Kidney epithelial cell (primary cell): ENCODE measurements at places on chromosomes 1 and 21. TPM values are rescaled to one million over a fixed set of nuclear protein-coding genes. Genes with fewer than 3 reads are reported as not detected.

Gene TNFSF18
- total RNA-seq: not detected in 2 replicates

Gene GJA8
- not detected in 2 replicates for total RNA-seq

Gene RIIAD1
- total RNA-seq: not detected in 2 replicates

Gene GREM2
- total RNA-seq: 0.04 and 0.14 TPM in 2 replicates

Gene RNU1-1
- under 0.01 TPM in 2 replicates for total RNA-seq

Gene AJAP1
- 0.67 and 1.1 TPM in 2 replicates for total RNA-seq

Gene RGS5
- total RNA-seq: 1.8 and 5.8 TPM in 2 replicates

Gene HHIPL2
- total RNA-seq: 0.08 TPM in 1 of 2 replicates, not detected in the other

Gene UMODL1
- not detected in 2 replicates for total RNA-seq

Gene ASPM
- 3.7 and 4.5 TPM in 2 replicates for total RNA-seq

Gene ANGPTL3
- total RNA-seq: not detected in 2 replicates

Gene SPRR2F
- not detected in 2 replicates for total RNA-seq

Gene OR2T29
- total RNA-seq: not detected in 2 replicates

Gene PLPPR4
- under 0.01 TPM in 1 of 2 replicates, not detected in the other for total RNA-seq

Gene SPRR2A
- total RNA-seq: 1.0 and 3.9 TPM in 2 replicates

Gene FAM177B
- total RNA-seq: not detected in 2 replicates

Gene KCNA2
- total RNA-seq: not detected in 2 replicates

Gene CFAP57
- total RNA-seq: 0.34 and 4.8 TPM in 2 replicates

Gene HSPA6
- 0.84 TPM in 1 of 2 replicates, not detected in the other for total RNA-seq

Gene MYBPHL
- not detected in 2 replicates for total RNA-seq

Gene C8A
- total RNA-seq: not detected in 2 replicates

Gene IVL
- 1.2 and 2.3 TPM in 2 replicates for total RNA-seq

Gene CCDC185
- total RNA-seq: not detected in 2 replicates

Gene ECE1
- total RNA-seq: 181 and 185 TPM in 2 replicates

Gene KIF26B
- total RNA-seq: 14.6 and 19.6 TPM in 2 replicates

Gene UBE4B
- total RNA-seq: 45.0 and 47.1 TPM in 2 replicates

Gene USP21
- 10.5 and 12.6 TPM in 2 replicates for total RNA-seq

Gene IL10
- not detected in 2 replicates for total RNA-seq

Gene JAM2
- total RNA-seq: 2.0 and 3.6 TPM in 2 replicates

Gene UBL4B
- total RNA-seq: not detected in 2 replicates

Gene CELA3B
- not detected in 2 replicates for total RNA-seq

Gene BNIPL
- 0.17 TPM in 1 of 2 replicates, not detected in the other for total RNA-seq

Gene ARHGAP30
- total RNA-seq: 0.07 and 0.42 TPM in 2 replicates
